HFFc6 (cell line): ENCODE measurements at places on chromosomes 4 and X.

DNA sequence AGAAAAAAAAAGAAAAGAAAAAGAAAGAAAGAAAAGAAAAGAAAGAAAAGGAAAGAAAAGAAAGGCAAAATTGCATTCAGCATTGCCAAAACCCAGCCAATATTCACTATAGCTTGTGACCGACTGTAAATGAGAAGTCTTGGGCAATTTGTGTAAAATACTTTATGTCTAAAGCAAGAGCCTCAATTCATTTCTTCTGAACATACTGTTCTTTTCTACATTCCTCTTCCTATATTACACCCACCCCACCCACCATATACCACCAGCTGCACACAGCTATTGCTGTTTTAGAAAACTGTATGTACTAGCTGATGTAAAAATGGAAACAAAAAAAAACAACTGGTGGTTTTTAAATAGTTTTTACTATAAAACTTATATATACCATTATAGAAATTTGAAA, 156.9 kb upstream of the TTC29 start:
- no peak for DNase-seq

DNA sequence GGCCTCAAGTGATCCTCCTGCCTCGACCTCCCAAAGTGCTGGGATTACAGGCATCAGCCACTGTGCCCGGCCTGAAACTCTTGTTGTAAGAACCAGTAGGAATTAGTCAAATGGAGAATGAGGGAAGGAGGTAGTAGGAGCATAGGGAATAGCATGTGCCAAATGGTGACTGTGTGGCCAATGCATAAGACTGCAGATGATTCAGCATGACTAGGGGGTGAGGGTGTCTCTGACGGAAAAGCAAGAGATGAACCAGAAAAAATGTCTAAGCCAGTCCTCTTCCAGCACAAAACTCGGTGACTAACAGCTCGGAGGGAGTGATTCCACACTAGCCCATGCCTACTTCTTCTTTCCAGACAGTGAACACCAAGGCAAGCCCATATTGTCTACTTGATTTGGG, 58.2 kb upstream of the DUSP21 start:
- peak; percentile 80 for DNase-seq

GRCh38 chr4:41424522-41424921, 113.4 kb upstream of the LIMCH1 start:
- DNase-seq, result no peak

- DNase-seq, result no peak
These were observed 448.3 kb upstream of the ZFP42 start for GRCh38 chr4:187547316-187547715.

DNA sequence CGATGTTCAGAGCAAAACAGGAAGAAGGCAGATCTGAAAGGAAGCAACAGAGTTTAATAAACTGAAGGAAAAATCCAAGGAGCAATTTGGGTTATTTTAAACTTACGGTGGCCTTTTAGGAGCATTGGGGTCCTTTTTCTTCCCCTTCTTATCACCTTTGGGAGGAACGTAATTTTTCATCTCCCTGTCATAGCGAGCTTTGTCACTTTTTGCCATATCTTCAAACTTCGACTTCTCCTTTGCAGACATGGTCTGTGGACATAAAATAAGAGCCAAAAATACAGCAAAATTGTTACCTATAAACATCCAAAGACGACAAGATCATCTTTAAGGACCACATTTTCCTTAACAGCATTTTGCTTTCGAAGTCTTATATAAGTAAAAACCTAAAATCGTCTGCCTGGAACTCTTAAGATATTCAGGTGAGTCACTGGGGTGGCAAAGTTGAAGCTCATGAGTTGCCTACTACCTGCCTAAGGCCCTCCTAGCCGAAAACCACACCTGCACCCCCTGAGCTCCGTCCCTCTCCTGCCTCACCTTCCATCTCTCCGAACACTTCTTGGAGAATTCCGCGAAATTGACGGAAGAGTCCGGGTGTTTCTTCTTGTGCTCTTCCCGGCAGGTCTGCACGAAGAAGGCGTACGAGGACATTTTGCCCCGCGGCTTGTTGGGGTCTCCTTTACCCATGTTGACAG, 1.0 kb downstream of the HMGB2 start:
- no peak for DNase-seq

GRCh38 chr4:113468165-113469022, 293.1 kb downstream of the CAMK2D start:
- DNase-seq, result peak; percentile 100

DNA sequence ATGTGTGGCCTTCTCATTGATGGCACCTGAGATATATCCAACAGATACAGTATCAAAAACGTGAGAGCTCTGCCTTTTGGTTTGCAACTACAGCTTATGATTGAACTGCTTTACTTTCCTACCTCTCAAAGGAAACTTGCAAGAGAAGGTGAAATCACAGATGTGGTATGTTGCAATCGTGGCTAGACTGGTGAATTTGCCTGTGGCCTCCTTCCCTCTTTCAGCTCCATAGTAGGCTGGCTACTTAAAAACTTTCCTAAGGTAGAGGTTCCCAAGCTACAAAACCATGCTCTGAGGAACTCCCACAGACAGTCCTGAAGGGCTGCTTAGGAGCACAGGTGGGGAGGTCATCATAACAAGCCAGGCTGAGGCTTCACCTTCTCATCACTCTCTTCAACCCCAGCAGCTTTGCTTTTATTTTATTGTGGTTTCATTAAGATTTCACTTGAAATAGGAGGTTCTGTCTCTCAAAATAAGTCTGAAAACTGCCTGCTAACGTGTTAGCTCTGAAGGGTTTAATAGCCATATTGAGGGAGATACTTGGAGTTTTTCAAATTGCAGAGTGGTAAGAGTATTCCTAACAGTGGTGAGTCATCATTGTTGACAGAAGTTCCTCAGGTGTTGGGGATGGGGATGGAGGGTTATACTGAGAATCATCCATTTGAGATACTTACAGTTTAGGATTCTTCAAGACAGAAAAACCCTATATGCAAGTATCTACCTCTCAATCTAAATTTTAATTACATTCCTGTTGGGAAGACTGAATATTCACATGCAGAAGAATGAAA, 93.5 kb upstream of the UCP1 start:
- DNase-seq, result no peak

DNA sequence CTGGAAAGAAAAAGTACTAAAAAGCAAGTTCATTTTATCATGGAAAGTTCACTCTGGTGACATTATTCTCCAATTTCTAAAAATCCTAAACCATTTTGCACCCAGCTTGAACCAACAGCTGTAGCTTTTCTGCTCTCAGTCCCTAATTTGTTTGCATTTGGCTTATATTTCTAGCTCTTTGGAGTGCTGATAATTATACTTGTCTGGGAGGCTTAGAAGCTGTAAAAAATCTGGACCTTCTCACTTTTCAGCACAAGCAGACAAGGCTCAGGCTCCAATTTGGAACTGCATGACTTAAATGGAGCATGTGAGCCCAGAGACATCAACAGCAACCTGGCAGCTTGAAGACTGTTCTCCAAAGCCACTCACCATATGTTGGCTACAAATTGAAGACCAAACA, 170.9 kb upstream of the PCDH18 start:
- DNase-seq, result no peak

DNA sequence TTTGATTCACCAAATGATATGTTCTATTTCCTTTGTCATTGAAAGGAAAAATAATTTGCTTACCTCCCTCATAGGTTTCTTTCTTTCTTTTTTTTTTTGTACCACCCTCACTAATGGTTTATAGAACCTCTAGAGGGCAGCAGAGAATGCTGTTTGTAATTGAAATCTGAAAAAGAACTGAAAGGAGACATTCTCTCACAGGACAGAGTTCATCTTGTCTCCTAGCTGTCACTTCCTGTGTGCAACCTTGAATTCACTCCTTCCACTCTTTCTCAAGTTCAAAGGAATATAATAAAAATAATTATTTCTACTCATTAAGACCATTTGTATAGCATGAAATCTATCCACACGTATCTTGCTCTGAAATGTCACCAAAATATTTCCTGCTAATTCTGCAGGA, 51.0 kb downstream of the GUCY1B1 start:
- DNase-seq, result peak; percentile 83

GRCh38 chrX:24100713-24101112, 46.0 kb downstream of the EIF2S3 start:
- peak; percentile 25 for DNase-seq

DNA sequence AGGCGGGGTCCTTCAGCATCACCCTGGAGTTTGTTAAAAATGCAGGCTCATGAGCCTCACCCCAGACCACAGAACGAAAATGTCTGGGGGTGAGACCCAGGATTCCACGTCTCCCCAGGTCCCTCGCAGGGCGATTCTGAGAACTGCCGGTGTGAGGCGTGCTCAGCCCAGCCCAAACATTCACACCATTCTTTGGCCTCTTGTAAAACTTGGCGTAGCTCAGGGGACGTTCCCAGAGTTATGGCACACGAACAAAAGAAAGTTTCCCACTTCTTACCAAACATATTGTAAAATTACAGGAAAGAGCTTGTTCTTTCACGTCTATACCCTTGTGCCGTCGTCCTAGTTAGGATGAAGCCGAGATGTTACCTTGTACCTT, 12.9 kb downstream of the CD99 start:
- no peak for DNase-seq

- DNase-seq, result peak; percentile 31
These were observed 22.4 kb downstream of the SH3TC1 start for GRCh38 chr4:8221476-8221875.

- no peak for DNase-seq
These were observed 69.9 kb upstream of the NKX1-1 start for GRCh38 chr4:1476140-1476513.

GRCh38 chr4:63620271-63620670, 789.0 kb downstream of the TECRL start:
- no peak for DNase-seq

- DNase-seq, result no peak
These were observed 1.0 kb downstream of the CDS1 start for GRCh38 chr4:84583876-84584380.

DNA sequence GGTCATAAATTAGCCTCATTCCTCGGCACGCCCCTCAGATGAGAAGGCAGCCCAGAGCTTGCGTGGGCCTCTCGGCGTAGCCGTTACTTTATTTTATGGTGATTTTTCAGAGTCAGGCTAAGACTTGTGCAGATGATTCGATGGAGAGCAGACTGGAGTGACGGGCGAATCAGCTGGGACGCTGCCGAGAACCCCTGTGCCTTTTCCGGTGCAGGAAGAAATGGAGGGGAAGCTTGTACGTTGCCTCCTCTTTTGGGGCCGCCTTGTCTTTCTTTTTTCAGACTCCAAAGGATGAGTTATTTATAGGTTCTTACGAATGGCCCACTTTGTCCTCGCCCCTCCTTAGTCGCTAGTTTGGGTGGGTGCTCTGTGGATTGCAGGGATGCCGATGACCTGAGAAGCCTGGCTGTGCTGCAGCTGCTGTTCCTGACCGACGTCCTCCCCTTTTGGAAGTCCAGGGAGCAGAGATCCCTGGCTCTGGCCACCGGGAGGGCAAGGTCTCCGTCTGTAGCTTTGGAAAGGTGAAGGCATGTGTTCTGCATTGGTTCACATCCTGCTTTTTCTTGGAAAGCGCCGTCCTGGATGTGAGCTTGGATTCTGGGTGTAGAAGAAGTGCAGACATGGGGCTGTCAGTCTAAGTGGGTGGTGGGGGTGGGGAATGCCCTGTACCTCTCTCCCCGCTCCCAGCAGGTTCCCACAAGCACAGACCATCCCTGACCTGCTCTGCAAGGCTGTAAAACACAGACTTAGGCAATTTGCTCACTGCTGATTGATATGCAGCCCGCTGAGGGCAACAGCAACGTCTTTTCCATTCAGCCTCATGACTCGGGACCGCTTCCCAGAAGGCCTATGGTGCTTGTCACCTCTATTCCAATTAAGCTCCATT, 9.3 kb downstream of the SORCS2 start:
- no peak for DNase-seq

DNA sequence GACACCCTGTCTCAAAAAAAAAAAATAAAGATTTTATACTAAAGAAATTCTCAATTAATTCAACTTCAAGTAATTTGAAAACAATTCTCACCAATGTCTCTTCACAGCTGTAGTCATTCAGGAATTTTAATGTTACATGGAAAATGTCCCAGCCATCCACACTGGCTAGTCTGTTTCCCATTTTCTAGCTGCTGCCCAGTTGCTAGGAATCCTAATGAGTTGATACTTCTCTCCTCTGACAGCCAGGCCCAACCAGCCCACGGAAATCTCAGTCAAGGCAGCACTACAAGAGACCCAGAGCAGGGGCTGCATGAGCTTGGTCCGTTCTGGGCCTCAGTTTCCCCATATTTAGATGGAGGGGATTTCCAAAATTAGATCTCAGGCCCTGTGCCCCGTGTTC, 59.1 kb downstream of the CASP3 start:
- DNase-seq, result no peak
